Mammary microvascular endothelial cell (primary cell): ENCODE measurements at places on chromosomes 11 and 22. TPM values are rescaled to one million over a fixed set of nuclear protein-coding genes. Genes with fewer than 3 reads are reported as not detected.

MS4A15 gene
- not detected in 2 replicates for total RNA-seq

RFPL2 gene
- total RNA-seq = not detected in 2 replicates

SYCE3 gene
- total RNA-seq = not detected in 2 replicates

HTATIP2 gene
- 83.9 and 91.6 TPM in 2 replicates for total RNA-seq

YAP1 gene
- total RNA-seq = 7.5 and 10.3 TPM in 2 replicates

CRACR2B gene
- 9.5 and 12.1 TPM in 2 replicates for total RNA-seq

TPBGL gene
- not detected in 2 replicates for total RNA-seq

RIMBP3C gene
- 0.05 TPM in 1 of 2 replicates, not detected in the other for total RNA-seq

OR4C5 gene
- total RNA-seq = not detected in 2 replicates

PTPN5 gene
- total RNA-seq = not detected in 2 replicates

GP1BB gene
- total RNA-seq = 1.0 and 3.7 TPM in 2 replicates

OR5B2 gene
- not detected in 2 replicates for total RNA-seq
